NCI-H2029 treated with DMSO at 0.1 percent for 48 hours (cell line): ENCODE measurements at places on chromosomes 6 and 20.

GRCh38 chr6:89978749-89979145 lies 84.5 kb downstream of the GJA10 start:
- no peak for DNase-seq

- no peak for DNase-seq
Measured at GRCh38 chr6:62285612-62286469, at the start of gene KHDRBS2. Gene KHDRBS2 (minus strand): TSS chr6:62286225.

DNA sequence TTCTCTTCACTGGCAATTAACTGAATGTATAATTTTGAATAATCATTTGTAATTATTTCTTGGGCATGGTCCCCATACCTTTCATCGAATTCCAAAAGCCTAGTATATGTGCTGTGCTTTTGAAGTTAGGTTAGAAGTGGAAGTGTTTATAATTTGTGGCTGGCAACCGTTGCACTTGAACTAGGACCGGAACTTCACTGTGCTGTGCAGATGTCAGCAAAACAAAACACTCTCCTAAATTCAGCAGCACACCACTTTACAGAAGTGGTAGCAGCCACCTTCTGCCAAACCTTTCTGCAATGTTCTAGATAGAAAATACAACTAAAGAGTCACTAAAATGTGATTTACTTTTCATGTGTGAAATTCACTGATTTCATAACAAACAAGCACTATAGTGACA lies 111.9 kb downstream of the FAM83B start:
- DNase-seq = no peak

DNA sequence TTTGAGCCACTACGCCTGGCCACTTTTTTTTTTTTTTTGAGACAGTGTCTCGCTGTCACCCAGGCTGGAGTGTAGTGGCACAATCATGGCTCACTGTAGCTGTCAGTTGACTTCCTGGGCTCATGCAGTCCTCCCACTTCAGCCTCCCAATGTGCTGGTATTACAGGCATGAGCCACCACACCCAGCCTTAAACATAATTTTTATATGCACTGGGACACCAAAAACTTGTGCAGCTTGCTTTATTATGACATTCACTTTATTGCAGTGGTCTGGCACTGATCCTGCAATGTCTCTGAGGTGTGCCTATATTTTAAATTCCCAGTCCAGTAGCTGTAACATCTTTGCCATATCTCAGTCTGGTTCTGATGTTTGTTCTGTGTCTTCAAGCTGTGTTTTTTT lies 34.7 kb downstream of the KAT14 start:
- no peak for DNase-seq

- peak; percentile 94 for DNase-seq
Measured at GRCh38 chr6:6699741-6700367, 111.3 kb downstream of the LY86 start.

DNA sequence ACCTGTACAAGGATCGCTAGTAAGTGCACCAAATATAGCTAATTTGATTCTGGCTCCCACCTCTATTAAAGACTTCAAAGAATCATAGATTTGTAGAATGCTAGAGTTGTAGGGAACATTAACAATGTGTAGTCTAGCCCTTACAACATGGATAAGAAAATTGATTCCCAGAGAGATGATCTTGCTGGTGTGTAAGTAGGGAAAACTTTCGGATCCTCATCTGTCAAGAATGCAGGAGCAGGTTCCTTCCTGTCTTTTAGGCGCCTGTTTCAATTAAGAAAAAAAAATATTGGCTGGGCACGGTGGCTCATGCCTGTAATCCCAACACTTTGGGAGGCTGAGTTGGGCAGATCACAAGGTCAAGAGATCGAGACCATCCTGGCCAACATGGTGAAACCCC lies 12.3 kb upstream of the RNF39 start:
- DNase-seq = no peak
